Spleen (tissue), 13 donors: ENCODE measurements at places on chromosomes 4 and X. TPM values are rescaled to one million over a fixed set of nuclear protein-coding genes. Genes with fewer than 3 reads are reported as not detected.

DNA sequence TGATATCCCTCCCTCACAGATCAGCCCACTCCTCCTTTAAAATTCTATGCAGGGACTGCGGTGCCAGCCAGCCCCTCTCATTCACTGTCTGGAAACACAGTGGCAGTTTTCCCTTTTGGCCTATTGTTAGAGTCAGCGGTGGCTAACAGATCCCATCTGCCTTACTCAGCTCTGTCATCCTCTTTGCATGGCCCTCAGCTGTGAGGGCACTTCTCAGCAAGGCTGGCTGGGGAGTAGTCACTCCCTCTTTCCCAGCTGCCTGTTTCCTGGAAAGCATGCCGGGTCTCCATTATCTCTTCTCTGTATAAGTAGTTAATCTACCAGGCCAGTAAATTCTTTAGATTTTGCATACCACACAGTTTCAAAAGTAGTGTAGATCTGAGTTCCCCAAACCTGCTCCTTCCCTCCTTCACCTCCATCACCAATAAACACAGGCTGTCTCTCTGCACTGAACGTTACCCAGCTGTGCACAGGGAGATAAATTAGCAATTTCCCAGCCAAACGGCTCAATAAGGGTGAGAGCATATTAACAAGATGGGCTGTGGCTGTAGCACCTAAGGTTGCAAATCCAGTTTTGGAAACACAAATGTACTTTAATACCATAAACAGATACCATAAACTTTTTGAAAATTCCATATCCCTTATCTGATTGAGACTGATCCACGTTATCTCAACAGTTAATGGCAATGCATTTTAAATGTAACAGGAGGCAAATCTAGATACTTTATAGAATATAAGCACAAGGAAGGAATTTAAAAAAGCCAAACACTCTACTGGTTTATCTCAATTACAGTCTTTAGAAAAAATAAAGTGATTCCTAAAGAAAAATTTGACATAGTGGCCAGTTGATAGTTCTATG is 229.3 kb downstream of the ANKRD50 start:
- H3K27me3 ChIP-seq, result no peaks in the 10 kb centered on the region
- no peaks in the 10 kb centered on the region for H3K36me3 ChIP-seq
- no peak overlapping the region for H3K27ac ChIP-seq
- H3K4me3 ChIP-seq, result no peak overlapping the region
- H3K4me1 ChIP-seq, result no peaks in the 10 kb centered on the region
- no peak for DNase-seq

GRCh38 chr4:54586320-54586955 is 71.3 kb upstream of the KIT start:
- H3K36me3 ChIP-seq, result no peaks in the 10 kb centered on the region
- no peaks in the 10 kb centered on the region for H3K27me3 ChIP-seq
- no peak for DNase-seq
- H3K4me3 ChIP-seq, result no peak overlapping the region

DNA sequence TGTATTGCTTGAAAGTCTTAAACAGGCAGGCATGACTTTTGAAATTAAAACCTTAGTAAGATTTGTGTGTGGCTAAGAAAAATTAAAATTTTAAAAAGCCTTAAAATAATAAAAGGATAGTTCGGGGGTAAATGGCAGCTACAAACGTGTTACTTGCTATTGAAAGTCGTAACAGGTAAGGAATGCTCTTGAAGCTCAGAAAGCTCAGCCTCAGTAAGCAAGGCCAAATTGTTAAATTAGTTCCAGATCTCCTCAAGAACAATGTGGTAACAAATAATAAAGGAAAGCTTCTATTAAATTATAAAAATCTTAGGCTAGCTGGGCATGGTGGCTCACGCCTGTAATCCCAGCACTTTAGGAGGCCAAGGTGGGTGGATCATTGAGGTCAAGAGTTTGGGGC is 25.5 kb downstream of the PRMT9 start:
- H3K4me3 ChIP-seq, result no peak overlapping the region
- no peak for DNase-seq
- H3K4me1 ChIP-seq, result no peaks in the 10 kb centered on the region
- no peak overlapping the region for H3K27ac ChIP-seq
- no peaks in the 10 kb centered on the region for H3K27me3 ChIP-seq

Gene LEF1
- total RNA-seq, result 34.6 TPM

Gene EVC2
- 3.1 TPM for total RNA-seq

Gene CPZ
- 2.4 TPM for total RNA-seq
